ENCODE measurements at places on chromosomes 4 and X.
A peak's percentile ranks its signal among the peaks of the same experiment; 100 is the strongest.

GRCh38 chr4:169070895-169071218 is 60.8 kb upstream of the CBR4 start:
- no peak for DNase-seq

DNA sequence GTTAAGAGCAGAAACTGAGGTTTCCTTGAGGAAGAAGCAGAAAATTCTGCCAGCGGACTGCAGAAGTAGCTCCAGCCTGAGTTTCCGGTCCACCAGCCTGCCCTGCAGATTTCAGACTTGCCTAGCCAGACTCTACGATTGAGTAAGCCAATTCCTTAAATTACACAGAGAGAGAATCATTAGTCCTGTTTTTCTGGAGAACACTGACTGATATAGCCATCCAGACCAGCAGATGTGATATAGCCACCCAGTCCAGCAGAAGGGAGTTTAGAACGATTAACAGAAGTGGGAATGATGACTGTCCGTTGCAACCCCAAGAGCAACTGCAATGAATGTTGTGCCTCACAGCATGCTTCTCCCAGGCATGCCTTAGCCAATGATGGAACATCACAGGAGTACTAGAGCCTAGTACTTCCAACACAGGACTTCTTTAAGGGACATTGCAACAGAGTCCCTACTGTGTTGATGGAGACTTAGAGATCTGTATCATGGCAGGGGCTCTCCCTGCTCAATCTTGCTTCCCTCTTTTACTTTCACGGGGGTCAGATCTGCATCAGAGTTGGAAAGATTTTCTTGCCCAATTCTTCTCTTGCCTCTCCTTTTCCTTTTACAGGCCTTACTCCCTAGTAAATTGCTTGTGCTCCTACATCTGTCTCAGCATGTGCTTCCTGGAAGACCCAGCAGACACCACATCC is 264.6 kb upstream of the CLNK start:
- no peak for DNase-seq

GRCh38 chrX:106718709-106719108 is 7.8 kb upstream of the RNF128 start:
- DNase-seq: no peak

- no peak for DNase-seq
These were observed 28.0 kb downstream of the TBL1X start for GRCh38 chrX:9492901-9493300.

DNA sequence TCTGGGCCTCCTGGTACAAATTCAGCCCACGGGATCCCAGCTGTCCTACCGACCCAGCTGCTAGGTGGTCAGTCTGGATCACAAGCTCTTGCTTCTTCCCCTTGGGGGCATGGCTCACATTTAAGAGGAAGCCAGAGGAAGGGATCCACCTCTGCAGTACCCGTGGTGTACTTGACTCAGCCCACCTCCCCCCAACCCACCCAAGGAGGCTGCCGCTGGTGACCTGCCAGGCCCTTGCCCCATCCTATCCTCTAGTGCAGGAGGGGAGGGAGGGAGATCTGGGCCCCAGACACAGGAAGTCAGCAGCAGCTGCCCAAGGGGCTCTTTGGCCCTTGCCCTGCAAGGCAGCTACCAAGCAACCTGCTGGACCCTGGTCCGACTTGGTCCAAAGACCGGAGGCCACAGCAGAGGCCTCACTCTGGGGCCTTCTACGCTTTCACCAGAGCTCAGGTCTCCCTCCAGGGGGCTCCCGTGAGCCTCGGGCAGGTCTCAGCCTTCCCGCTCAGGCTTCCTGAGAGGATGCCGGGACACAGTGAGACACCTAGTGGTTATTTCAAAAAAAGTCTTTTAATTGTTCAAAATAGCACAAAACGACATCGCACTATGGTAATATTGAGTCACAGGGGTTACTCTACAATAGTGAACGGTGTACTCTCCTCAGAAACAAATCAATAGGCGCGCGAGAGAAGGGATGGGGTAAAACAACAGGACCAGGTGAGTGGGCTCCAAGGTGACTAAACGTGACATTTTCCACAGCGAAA is 2.7 kb upstream of the RENBP start:
- peak; percentile 83 for DNase-seq

DNA sequence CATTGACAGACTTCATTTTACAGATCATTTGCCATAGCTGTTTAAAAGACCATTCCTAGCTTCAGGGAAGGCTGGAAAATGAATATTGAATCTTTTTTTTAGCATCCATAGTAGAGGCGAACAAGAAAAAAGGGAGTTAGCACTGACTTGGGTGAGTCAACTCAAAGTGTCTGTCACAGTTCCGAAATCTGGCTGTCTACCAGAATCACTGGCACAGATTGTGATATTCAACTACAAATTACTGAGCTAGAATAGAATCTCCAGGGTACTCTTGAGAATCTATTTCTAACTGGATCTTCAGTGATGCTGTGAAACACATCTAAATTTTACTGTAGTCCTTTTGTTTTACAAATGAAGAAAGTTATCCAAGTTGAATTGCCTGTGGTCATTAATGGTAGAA is 31.5 kb downstream of the SEC24B start:
- DNase-seq: no peak
